ENCODE measurements at places on chromosomes 13 and 19.

- DNase-seq = no peak
Observed at GRCh38 chr13:90222758-90223157, 1124.7 kb upstream of the MIR17HG start.

GRCh38 chr13:35994131-35994966, 136.8 kb downstream of the DCLK1 start:
- no peak for DNase-seq

- no peak for DNase-seq
Observed at GRCh38 chr19:38661996-38662395, 14.5 kb downstream of the ACTN4 start.

GRCh38 chr13:40590112-40590862, 76.2 kb downstream of the FOXO1 start:
- DNase-seq = no peak

DNA sequence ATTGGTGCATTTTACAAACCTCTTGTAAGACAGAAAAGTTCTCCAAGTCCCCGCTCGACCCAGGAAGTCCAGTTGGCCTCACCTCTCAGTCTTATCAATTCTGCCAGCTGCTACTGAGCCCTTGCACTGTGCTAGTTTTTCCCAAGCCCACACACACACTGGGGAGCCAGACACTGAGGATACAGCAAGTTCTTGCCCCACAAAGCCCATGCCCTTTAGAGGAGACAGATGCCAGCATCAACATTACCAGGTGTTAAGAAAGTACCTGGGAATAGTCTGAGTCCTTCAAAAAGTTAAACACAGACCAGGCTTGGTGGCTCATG, 175.0 kb downstream of the PTPRS start:
- DNase-seq = no peak

GRCh38 chr19:11101057-11101456, 11.8 kb downstream of the LDLR start:
- no peak for DNase-seq

GRCh38 chr13:23570921-23571315, 706 bp downstream of the TNFRSF19 start:
- no peak for DNase-seq

GRCh38 chr13:39253774-39254173, 215.5 kb downstream of the NHLRC3 start:
- no peak for DNase-seq

DNA sequence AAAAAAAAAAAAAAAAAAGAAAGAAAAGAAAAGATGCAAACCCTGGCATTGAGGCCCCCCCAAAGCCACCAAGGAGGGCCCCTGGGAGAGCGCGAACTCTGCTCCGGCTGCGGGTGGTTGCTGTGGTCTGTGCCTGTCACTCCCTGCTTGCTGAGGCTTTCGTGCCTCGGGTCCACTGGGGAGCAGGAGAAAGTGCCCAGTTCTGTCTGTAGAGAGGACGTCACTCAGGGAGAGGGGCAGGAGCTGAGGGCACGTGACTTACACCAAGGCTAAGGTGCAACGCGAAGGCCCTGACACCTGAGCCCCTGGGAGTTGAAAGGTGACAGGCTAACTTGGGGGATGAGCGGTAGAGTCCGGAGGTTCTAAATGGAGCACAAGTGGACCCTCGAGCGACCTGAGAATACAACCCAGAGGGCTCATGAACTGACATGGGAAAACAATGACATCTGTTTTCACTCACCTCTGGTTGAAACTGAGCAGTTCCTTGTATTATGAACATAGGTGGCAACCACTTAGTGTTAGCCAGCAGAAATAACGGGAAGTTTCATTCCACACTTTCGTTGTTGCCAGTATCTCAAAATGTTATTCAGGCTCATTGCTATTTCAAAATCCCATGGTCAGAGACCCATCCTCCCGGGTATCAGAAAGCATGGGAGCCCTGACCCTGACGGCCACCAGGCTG, 69.2 kb upstream of the TM9SF2 start:
- DNase-seq = no peak

DNA sequence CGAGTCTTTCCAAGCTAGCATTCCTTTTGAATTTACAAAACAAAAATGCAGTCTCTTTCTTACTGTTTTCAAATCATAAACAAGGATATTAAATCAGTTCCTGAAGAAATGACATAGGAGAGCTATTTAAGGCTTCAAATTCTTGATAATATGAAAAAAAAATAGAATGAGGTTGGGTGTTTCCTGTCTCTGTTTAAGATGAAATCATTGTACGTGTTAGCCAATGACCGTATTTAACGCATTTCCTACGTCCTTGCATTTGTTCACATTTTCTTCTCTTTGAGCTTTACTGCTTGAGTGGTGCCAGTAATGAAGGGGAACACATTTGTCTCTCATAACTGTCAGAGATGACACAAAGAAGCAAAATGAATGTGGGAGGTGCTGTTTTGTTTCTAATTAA, 821.3 kb downstream of the DIAPH3 start:
- DNase-seq = no peak

DNA sequence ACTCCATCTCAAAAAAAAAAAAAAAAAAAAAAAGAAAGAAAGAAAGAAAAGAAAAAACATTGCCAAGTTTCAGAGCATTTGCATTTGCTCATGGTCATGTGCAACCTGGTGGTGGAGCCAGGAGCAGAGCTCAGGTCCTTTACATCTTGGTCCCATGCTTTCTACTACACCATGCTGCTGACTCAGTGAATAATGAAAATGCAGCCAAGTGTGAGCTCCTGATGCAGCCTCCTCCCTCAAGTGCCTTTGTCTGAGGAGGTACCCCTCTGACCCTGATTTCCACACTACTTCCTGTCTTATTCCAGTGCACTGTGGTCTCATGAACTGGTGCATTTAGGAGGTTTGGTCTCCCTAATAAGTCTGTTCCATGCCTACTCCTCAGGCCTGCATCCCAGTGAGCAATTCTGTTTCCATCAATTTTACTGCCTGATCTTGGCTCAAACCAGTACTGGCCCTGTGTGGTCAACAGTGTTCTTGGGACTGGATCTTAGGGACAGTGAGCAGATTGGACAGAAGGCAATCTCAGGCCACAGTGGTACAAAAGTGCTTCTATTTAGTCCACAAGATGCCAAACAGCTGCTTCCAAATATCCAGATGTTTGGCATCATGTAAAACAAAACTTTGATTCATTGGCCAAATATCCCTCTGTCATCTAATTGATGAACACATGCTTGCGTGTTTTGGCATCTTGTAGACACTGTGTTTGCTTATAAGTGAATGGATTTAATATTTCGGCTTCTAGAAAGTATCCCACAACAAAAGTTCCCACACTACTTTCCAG, 28.8 kb upstream of the LRCH1 start:
- DNase-seq = no peak

- no peak for DNase-seq
Observed at GRCh38 chr19:49818649-49819370, 721 bp downstream of the MED25 start.

DNA sequence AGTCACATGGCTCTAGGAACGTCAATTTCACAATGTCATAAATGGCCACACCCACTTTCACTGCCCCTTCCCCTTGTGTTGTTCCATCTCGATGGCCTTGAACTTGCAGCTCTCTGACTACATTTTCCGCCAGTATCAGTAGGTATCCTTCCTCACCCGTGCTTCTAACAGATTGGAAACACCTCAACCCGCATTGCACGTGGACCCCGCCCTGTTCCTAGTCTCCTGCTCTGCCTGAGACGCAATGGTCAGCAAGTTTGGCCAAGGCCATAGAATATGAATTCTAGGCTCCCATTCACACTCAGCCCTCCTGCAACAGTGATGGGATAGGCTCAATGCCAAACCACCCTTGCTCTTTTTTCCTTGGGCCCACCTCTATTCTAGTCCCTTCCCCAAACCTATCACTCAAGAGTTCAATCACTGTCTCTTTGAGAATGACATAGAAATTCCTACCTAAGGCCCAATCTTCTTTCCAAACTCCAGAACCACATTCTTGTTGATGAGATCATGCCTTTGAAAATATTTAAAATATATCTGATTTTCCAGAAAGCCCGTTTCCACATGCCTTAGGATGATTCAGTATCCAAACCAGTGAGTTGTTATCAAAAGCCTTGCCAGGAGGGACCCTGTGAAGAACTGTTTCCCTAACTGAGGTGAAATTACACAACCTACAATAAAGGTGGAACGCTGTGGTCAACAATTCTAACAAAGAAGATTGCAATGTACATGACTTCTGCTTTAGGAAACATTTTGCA, 334.6 kb downstream of the MYO16 start:
- DNase-seq = no peak

DNA sequence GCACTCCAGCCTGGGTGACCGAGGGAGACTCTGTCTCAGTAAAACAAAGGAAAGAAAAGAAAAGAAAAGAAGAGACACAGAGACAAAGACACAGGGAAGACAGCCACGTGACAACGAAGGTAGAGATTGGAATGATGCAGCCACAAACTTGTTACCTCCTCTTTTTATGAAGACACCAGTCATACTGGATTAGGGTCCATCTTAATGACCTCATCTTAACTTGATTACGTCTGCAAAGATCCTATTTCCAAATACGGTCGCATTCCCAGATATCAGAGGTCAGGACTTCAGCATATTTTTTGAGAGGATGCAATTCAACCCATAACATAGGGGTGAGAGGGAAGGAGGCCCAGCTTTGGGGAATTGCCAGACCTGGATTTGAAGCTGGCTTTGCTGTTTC, 4.1 kb downstream of the ZNRF4 start:
- no peak for DNase-seq

DNA sequence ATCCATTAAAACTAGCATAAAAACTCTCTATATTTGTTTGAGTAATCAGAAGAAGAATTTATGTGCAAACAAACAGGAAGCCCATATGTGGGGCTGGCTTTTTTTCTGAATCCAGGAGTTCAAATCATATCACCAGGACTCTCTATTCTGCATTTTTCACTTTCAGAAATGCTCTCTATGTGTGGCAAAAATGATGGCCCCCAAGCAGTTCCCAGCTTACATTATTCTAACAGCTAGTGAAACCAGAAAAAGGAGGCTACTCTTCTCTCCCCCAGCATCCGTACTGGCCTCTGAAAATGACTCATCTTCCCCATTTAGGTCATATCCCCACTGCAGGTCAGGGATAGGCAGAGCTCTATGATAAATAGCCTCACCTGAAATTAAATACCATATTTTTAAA, 20.4 kb downstream of the RBM26 start:
- DNase-seq = peak; percentile 17

GRCh38 chr19:7170983-7171382, 101.5 kb downstream of the ZNF557 start:
- DNase-seq = no peak

DNA sequence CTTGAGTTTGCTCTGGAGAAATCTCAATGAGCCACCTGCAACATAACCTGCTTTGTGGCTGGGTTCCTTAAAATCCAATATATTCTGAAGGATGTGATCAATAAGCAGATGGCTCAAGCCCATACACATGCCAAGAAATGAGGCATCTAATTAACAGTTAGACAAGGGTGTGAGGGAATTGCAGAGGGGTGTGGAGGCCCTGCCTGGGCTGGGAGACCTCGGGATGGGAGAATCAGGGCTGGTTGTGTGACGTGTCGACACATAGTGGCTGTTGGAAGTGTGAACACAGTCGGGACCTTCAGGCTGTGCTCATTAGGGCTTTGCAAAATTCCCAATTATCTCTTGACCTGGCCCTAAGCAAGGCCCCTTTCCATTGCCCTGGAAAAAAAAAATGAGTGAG, 362.0 kb upstream of the TMTC4 start:
- no peak for DNase-seq

DNA sequence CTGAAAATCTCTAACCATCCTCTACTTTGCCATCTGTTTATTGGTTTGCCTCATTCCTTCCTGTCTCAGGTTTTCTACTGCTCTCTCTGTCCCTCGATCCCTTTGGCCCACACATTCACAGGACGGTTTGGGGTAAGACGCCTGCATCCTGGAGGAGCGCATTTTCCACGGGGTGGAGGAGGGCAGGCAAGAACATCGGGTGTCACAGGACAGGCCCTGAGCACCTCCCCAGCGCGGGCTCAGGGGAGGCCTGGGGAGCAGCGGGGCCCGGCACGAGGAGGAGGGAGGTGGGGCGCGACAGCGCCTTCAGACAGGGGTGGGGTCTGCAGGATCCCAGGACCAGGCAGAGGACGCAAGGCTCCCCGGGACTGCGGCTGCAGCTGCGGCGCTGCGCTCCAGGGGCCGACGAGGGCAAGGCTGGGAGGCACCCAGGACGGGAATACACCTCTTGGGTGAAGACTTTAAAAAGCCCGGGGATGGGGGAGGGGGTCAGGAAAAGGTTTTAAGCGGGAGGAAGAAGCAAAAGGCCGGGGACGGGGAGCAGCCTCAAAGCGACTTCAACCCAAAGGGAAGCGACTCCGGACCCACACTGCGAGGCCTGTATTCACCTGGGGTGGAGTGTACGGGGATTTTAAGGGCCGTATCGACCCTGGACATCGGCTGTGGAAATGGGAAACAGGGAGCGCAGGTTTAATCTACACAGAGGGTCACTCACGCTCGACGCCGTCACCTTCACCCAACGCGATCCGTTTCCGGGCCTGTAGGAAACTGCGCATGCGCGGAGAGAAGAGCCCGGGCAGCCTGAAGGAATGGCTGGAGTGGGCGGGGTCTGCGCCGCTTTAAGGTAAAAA, at the start of gene ZNF415:
Gene ZNF415, minus strand, starts transcription at position 770 of the 851 bp plus-strand sequence. CDS start 10,234 bp downstream, outside the sequence.
- DNase-seq = peak; percentile 28

DNA sequence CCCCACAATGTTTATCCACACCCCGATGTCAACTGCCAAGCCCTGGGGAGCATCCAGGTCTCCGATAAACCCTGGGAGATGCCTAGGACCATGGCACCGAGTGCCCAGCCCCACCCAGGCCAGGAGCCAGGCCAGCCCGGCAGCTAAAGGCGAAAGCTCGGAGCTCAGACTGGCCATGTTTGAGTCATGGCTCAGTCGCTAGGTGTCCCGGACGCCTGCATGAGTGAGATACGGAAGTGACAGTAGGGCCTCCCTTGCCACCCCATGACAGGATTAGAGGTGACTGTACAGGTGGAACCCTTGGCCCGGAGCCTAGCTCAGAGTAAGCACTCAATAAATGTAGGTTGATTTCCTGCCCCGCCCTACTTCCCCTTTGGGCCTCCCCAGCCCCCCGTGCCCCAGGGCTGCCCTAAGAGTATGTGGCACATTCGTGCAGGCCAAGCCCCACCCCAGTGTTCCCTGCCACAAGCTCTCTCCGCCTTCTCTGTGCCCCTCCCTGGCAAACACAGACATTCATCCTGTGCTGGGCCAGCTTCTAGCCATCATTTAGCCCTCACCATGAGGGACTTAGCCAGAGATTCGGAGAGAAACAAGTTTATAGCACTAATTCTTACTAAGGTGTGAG, 5.8 kb upstream of the TPM4 start:
- peak; percentile 74 for DNase-seq

GRCh38 chr13:28248080-28248479, 109.7 kb downstream of the PAN3 start:
- DNase-seq = no peak

Measured in activated T-cell treated with anti-CD3 and anti-CD28 coated beads for 48 hours (primary cell).